ENCODE measurements at places on chromosomes 3 and 15.
A peak's percentile ranks its signal among the peaks of the same experiment; 100 is the strongest.

GRCh38 chr15:34154725-34155204 is 52.9 kb downstream of the PGBD4 start:
- peak; percentile 30 for DNase-seq

GRCh38 chr3:56930706-56931105 is 129.0 kb upstream of the ARHGEF3 start:
- no peak for DNase-seq

DNA sequence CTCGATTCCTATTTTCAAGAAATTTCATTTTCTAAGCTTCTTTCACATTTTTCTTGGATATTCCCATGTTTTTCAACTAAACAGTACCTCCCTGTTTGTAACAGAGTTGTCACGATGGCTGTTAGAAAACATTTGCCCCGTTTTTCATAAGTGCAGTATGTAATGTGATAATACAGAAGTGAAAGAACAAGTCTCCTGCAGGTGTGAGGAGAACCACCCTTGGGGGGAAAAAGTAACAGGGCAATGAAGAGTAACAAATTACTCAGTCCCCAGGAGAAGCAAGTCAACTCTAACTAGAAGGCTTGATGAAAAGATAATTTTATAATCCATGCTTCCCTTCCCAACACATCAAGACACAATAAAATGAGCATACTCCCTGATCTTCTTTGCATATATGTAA is 493.3 kb downstream of the FOXP1 start:
- no peak for DNase-seq

DNA sequence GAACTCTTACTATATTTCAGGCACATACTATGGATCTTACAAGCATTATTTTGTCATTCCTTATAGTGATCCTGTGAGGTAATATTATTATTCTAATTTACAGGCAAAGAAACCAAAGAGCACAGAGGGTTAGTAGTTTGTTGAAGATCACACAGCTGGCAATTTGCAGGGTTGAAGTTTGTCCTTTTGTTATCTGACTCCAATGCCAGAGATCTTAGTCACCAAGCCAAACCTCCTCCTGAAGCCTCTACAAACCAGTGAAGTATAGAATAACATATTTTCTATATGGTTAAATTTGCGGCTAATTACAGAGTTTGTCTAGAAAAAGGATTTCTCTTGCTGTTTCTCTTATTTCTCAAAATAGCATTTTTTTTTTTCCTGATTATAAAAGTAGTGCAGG is 11.2 kb downstream of the ISLR2 start:
- peak; percentile 38 for DNase-seq

GRCh38 chr15:83312071-83312470 is 27.6 kb upstream of the BNC1 start:
- no peak for DNase-seq

GRCh38 chr3:52381623-52382022 is 63.3 kb downstream of the SEMA3G start:
- no peak for DNase-seq

- no peak for DNase-seq
Observed at GRCh38 chr3:182470187-182470586, 323.1 kb upstream of the ATP11B start.

DNA sequence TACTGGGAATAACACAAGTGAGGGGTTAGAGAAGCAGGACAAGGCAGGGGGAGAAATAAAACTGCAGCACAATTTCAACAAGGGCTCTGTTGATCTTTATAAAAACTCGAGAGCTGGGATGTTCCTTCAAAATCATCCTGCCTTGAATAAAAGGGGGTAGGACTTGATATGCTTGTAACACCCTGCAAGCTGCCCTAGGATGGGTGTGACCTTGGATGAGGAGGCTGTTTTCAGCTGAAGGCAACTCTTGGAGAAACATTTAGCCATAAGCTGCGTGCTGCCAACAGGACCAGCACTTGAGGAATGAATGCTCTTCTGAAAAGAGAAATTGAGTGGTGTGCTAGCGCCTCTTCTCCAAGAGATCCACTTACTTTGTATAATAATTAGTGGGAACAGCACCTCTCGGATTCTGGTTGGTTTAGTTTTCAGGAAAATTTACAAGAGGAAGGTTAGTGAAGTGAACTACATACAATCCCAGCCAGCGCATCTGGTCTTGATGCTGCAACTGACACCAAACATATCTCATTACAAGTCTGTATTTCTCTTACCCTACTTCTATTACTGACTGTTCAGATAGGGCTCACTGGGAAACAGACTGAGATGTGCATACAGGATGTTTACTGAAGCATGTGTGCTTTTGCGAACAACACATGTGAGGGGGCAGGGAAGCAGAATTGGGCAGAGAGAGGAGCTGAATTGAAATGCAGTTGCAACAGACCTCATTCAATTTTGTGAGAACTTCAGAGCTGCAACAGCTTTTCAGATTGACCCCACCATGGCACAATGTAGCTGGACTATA is 643.0 kb upstream of the GOLIM4 start:
- DNase-seq, result no peak

DNA sequence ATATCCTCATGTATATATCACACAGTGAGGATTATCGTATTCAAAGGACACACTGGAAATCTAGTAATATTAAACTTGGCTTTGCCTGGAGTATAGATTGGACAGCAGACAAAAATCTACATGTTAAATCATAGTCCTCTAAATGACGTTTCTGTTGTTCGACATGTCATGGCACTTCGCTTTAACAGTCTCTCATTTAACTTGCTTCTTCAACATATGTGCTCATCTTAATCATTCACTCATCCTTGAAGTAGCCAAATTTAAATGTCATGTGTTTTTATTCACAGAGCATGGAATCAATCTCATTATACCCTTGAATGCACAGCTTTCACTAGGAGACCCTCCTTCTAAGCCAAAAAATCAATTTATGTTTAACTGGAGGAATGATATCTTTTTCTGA is 417.0 kb upstream of the CNTN6 start:
- no peak for DNase-seq

- DNase-seq, result no peak
Observed at GRCh38 chr3:177169936-177170722, 27.2 kb downstream of the TBL1XR1 start.

GRCh38 chr3:47404955-47405790 is 24.4 kb downstream of the PTPN23 start:
- no peak for DNase-seq

DNA sequence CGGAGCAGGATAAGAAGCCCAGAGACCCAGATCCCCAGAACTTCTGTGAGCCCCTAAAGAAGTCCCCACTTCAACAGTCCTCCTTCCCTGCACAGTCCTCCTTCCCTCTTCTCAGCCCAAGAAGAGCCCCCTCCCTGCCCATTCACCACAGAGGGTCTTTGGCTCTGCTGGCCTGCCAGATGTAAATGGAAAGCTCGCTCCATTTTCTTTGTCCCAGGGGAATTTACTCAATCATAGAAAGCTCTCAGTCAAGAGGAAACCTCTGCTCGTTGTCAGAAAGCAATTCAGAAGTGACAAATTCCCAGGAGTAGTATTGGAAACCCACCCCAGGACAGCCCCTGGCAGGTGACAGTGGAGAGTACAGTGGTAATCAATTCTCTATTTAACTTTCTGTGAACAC is 105.5 kb upstream of the SMAD3 start:
- DNase-seq, result no peak

- no peak for DNase-seq
Observed at GRCh38 chr3:173007079-173007723, 133.8 kb downstream of the SPATA16 start.

- no peak for DNase-seq
Observed at GRCh38 chr15:55319537-55320237, 665 bp downstream of the PIGB start.

DNA sequence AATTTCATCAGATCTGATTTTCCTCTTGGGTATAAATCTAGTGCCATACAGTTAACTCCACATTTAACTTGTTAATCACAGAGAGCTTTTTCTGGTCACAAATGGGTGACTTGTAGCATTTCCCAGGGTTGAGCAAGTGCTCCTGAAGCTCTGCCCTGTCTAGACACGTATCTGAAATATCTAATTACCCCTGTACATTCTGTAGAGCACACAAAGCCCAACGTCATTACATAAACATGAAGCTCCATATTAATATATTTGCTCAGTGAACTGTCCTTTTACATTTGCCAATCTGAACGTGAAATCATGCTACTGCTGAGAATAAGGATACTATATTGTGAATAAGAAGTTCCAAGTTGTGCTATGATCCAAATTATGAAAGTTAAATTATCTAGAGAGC is 49.0 kb downstream of the THBS1 start:
- no peak for DNase-seq

DNA sequence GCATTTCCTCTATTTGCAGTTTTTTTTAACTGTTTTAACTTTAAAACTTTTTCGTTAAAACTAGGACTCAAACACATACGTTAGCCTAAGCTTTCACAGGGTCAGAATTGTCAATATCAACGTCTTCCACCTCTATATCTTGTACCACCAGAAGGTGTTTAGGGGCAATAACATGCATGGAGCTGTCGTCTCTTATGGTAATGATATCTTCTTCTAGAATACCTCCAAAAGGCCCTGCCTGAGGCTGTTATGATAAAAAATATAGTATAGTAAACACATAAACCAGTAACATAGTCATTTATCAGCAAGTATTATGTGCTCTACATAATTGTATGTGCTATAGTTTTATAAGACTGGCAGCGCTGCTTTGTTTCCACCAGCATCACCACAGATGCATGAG is 76.3 kb upstream of the MLF1 start:
- DNase-seq, result no peak

- DNase-seq, result no peak
Observed at GRCh38 chr3:128994581-128995546, 988 bp upstream of the CFAP92 start.

DNA sequence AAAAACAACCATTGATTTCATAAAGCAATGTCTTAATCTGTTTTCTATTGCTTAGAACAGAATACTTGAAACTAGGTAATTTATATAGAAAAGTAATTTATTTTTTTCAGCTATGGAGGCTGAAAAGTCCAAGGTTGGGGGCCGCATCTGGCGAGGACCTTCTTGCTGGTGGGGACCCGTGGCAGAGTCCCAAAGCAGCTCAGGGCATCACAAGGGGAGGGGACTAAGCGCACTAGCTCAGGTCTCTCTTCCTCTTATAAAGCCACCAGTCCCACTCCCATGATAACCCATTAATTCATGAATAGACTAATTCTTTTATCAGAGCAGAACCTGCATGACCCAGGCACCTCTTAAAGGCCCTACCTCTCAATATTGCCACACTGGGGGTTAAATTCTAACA is 87.2 kb upstream of the KLF13 start:
- DNase-seq, result no peak

- peak; percentile 53 for DNase-seq
Observed at GRCh38 chr3:59006634-59007517, 42.9 kb downstream of the CFAP20DC start.

DNA sequence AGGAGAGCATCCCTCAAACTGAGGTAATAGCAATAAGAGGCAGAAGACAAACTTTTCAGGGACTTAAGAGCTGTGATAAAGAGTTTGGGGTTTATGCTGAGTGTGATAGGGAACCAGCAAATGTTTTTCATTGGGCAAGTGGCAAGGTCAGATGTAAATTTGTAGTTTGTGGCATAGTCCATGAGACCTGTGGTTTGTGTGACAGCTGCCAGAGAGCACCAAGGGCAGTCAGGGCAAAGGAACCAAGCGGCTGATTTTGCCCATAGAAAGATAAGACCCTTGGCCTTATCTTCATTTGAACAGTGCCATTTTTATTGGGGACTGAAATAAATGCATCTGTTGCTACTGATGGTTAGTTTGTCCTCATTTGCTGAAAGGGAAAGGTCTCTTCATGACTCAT is 220.3 kb downstream of the LRRN1 start:
- no peak for DNase-seq

GRCh38 chr3:46089237-46090011 is 62.1 kb upstream of the XCR1 start:
- DNase-seq, result peak; percentile 50

- peak; percentile 30 for DNase-seq
Observed at GRCh38 chr3:159892171-159892795, 96.4 kb upstream of the IL12A start.

DNA sequence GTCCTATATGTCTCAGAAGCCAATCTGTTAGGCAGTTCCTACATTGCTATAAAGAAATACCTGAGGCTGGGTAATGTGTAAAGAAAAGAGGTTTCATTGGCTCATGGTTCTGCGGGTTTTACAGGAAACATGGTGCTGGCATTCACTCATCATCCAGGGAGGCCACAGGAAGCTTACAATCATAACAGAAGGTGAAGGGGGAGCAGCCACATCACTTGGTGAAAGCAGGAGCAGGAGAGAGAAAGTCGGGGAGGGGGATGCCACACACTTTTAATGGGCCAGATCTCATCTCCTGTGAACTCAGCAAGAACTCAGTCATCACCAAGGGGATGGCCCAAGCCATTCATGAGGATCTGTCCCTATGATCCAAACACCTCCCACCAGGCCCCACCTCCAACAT is 9.1 kb downstream of the SLC49A4 start:
- DNase-seq, result no peak

- DNase-seq, result no peak
Observed at GRCh38 chr3:4748701-4749378, 230.4 kb upstream of the BHLHE40 start.

- peak; percentile 15 for DNase-seq
Observed at GRCh38 chr15:22811640-22812039, 25.2 kb downstream of the NIPA1 start.

GRCh38 chr3:193742628-193743027 is 149.6 kb downstream of the OPA1 start:
- DNase-seq, result no peak

DNA sequence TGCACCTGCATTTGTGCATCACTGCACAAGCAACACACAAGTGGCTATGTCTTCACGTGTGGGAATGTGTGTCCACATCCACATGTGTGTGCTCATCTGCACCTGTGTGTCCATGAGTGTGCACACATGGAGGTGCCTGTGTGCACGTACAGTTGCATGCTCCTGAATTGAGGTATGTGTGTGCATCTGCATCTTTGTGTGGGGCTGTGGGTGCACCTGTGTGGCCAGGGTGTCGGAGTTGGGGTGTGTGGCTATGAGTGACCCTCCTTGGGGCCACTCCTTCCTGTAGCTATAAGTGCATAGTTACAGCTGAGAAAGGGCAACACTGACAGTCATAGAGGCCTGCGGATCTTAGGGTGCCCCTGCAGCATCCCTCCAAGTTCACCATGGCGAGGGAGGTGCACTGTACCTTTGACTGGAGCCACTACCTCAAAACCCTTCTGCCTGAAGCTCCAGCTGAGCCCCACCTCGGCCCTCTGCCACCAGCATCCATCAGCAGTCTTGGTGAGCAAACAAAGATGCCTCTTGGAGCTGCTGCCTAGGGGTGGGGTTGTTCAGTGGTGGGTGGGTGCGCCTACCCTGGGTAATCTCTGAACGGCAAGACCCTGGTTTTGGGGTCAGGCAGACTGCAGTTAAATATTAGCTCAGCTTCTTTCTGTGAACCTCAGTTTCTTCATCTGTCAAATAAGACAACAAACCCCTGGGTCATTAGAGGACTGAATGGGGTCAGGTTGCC is 5.2 kb upstream of the HHATL start:
- DNase-seq, result no peak
